ENCODE measurements at places on chromosomes 6 and 20.

- no peak for DNase-seq
These were observed 847 bp upstream of the NCR2 start for GRCh38 chr6:41334482-41335040.

- no peak for DNase-seq
These were observed 270.2 kb upstream of the IMPG1 start for GRCh38 chr6:76342611-76343160.

DNA sequence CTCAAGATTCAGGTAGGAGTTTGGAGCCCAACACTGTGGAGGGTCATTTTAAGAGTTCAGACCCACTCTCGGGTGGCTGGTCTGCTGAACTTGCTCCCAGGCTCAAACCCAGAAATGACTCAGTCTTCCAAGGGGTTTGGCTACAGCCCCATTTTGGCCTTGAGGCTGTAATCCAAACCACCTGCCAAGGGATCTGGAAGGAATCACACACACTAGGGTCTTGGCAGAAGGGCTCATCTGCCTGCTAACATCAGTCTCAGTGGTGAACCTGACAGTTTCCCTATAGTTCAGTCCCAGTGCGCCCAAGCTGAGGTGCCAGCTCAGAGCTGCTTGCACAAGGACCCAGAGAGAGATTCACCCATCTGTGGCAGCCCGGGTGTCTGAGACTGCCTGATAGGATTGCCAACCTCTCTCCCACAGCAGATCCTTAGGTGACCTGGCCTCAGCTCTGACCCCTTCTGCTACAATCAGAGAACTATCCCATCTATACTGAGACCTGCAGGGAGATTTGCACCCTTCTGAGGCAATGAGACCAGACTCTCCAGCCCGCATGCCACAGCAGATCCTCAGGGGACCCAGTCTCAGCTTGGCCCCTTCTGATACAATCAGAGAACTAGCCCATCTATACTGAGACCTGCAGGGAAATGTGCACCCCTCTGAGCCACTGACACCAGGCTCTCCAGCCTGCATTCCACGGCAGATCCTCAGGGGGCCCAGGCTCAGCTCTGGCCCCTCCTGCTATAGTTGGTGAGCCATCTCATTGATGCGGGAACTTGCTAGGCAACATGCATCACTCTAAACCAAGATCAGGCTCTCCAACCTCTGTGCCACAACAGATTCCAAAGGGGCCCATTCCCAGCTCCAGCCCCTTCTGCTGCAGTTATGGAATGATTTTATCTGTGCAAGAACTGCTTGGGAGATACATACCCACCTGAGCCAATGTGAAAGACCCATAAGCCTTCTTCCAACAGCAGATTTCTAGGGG lies 48.2 kb downstream of the THBS2 start:
- DNase-seq, result no peak

DNA sequence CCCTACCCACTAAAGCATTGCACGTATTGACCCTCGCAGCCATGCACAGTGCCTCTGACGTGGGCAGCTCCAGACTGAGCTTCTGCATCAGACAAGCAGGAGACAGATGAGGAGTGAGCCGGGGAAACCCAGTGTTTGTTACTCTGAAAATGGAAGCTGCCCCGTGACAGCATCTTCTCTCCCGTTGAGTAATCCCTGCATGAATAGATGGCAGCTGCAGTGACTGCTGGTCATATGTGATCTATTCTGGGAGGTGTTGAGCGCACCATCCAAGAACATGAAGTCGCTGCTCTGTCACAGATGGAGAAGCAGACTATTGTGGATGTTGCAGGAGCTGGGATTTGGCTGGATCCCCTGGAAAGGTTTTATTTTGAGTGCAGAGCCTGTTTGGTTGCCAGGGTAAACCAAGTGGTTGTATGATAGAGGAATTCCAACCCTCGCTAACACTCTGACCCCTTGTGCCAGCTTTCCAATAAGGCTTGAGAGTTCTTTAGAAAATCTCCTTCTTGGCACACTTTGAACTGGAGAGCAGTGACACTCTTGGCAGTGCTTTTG lies 242.2 kb downstream of the NRN1 start:
- DNase-seq, result no peak

GRCh38 chr6:1595271-1596087 lies 14.2 kb upstream of the FOXC1 start:
- DNase-seq, result no peak

DNA sequence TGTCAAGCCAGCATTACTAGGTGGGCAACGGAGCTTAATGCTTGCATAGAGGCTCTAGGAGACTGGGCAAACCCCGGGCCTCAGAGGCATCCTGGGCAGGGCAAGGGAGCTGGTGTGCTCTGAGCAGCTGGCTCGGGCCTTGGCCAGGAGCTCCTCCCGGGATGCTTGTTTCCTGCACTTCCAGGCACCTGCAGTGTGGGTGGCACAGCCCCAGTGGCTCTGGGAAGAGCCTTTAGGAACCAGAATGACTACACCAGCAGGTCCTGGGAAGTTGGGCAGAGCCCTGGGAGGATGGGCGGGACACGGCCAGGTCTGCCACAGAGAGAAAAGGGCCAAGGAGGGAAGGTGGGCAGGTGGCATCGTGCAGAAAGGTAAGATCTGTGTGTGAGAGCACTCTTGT lies 80.4 kb upstream of the CD93 start:
- DNase-seq, result no peak

GRCh38 chr20:47765691-47766594 lies 19.3 kb downstream of the SULF2 start:
- no peak for DNase-seq

DNA sequence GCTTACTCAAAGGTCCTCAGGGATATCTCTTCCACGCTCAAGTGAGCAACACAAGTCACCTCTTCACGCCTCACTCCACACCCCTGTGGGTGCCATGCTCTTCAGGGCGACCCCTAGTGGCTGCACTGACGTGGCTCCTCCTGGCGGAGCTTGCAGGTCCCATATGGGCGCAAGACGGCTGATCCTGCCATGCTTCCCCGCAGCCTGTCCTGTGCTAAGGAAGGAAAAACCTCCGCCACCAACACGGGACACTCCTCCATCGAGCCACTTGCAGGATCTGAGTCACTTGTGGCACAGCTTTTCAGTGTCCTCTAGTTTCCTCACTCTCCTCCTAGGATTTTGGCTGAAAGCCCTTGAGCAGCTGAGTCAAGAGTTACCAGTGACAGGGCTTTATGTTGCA lies 90.7 kb downstream of the KHDC1L start:
- DNase-seq, result no peak

- DNase-seq, result no peak
These were observed 30.9 kb upstream of the RIMS1 start for GRCh38 chr6:71855406-71855805.

- no peak for DNase-seq
These were observed 273.4 kb downstream of the KIF16B start for GRCh38 chr20:16299897-16300296.

DNA sequence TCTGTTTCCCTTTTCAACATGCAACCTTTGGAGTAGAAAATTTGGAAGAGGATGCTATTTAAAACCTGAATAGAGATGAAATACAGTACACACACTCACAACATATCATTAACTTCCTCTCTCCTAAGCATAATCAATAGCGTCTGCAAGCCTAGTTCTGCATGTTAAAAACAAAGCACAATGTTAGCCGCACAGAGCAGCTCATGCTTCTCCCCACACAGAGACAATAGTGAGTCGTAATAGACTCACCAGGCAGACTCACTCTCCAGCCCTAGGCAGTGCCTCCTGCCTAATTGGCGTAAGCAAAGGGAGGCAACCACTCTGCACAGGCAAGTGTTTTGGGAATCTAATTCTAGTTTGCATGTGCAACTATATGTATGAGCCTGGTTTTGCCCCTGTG lies 45.8 kb upstream of the ARID1B start:
- no peak for DNase-seq

- DNase-seq, result no peak
These were observed 92.9 kb upstream of the SYNDIG1 start for GRCh38 chr20:24376311-24377099.

GRCh38 chr20:48684501-48685041 lies 143.2 kb downstream of the PREX1 start:
- DNase-seq, result no peak

DNA sequence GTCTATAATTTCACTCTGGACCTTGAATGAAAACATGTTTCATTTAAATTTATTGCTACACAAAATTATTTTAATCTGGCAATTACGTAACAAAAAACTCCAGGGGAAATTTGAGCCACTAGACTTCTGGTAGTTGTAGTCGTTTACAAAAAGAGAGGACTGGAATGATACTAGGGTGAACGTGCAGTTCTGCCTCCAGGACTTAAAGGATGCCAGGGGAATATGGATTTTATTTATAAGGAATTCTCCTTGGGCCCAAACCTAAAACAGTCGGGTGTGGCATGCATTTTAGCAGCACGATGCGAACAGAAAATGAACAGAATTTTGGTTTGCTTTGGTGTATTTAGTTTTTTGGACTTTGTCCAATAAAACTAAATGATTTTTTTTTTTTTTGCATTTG lies 76.9 kb downstream of the PRL start:
- DNase-seq, result no peak

GRCh38 chr6:116405138-116405537 lies 34.4 kb downstream of the DSE start:
- DNase-seq, result no peak

GRCh38 chr20:44071526-44072111 lies 115.4 kb downstream of the JPH2 start:
- no peak for DNase-seq

GRCh38 chr20:25296094-25297093 lies 48.5 kb downstream of the PYGB start:
- DNase-seq, result no peak

DNA sequence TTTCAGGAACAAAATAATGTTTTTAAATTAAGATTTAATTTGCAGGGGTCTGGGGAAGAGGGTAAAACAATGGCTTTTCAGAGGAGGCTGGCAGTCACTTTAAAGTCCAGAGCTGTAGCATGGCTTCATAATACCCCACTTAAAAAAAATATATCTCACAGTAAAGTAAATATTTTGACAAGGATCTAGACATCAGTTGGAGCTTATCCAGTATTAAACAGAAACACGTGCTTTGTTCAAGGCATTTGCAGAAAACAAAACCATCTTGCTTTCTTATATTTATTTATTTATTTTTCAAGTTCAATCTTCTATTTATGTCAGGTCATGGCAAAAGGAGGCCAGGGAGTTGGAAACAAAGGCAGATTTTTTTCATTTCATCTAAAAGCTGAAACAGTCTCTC lies 53.3 kb upstream of the PRL start:
- DNase-seq, result no peak

GRCh38 chr20:14116037-14116436 lies 120.7 kb downstream of the MACROD2 start:
- no peak for DNase-seq

- no peak for DNase-seq
These were observed 24.0 kb downstream of the IL20RA start for GRCh38 chr6:137020776-137021175.

- no peak for DNase-seq
These were observed 134.2 kb downstream of the MRPL14 start for GRCh38 chr6:43992783-43993644.

DNA sequence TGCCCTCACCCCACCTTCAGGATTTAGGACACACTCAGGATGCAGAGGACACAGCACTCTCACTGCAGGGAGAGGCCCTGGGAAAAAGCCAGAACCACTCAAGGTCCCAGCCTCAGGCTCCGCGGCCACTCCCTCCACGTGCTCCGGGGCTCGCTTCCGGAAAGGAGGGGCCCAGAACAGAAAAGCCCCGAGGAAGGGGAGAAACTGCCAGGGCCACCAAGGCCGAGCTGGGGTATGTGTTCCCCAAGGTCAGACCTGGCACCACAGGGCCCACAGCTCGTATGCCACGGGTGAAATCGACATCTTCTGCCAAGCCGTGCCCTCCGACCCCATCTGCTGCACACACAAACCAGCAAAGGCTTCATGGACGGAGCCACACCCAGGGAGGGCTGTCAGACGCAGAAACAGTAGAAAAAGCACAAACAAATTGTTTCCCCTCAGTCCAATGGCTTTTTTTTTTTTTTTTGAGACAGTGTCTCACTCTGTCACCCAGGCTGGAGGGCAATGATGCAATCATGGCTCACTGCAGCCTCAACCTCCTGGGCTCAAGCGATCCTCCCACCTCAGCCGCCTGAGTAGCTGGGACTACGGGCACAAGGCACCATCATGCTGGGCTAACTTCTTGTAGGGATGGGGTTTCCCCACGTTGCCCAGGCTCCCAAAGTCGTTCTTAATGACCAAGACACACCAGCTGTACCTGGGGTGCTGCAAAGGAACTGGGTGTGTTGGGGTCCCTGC lies 33.4 kb downstream of the SLC2A4RG start:
- DNase-seq, result no peak

- DNase-seq, result peak; percentile 16
These were observed 110.5 kb downstream of the IRF4 start for GRCh38 chr6:501891-502601.

DNA sequence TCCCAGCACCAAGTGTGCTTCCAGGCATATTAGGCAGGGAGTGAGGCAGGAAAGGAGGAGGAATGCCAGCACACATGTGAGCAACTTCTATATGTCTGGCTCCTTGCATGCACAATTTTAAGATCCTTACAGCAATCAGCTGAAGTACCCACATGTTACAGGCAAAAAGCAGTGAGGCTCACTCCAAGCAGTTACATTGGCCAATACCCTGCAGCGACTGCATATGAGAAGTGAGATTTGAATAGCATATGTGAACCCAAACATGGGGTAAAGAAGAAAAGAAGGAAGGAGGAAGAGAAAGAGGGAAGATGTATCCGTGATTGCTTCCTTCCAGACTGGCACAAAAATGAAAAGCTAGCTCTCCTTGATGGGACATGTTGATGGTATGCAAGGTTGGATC lies 193.6 kb downstream of the PTPRT start:
- DNase-seq, result no peak

GRCh38 chr20:56750430-56750829 lies 121.3 kb downstream of the TFAP2C start:
- no peak for DNase-seq

DNA sequence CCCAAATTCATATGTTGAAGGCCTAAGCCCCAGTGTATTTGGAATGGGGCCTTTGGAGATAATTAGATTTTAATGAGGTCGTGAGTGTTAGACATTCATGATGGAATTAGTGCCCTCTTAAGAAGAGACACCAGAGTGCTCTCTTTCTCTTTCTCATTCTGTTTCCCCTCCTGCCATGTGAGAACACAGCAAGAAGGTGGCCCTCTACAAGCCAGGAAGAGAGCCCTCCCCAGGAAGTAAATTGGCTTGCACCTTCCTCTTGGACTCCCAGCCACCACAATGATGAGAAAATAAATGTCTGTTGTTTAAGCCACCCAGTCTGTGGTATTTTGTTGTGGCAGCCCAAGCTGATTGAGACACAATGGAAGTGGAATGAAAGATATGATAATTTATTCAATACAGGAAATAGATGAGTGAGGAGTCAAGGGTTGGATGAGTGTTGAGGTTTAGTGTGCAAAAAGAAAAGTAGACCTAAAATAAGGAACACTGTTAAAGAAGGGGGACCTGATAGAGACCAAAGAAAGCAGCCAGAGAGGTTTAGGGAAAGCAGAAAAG lies 25.9 kb upstream of the ATXN1 start:
- DNase-seq, result no peak

DNA sequence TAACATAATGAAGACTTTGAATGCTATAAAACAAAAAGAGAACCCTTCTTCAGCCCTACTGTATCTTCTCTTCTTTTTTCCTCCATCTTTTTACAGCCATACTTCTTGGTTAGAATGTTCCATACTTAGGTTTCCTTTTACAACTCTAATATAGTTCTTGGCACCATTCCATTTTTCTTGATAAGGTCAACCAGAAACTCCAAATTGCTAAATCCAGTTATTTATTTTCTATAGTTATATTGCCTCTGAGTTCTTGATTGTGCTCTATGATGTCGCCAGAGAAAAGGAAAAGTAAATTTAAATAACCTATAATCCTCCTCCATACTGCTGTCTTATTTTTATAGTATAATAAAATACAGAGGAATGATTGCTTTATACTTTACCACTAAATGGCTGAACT lies 26.7 kb upstream of the COL10A1 start:
- no peak for DNase-seq

Measured in activated CD8-positive, alpha-beta memory T cell treated with anti-CD3 and anti-CD28 coated beads for 1 hour (primary cell).